ENCODE measurements at places on chromosomes 3 and 15.

DNA sequence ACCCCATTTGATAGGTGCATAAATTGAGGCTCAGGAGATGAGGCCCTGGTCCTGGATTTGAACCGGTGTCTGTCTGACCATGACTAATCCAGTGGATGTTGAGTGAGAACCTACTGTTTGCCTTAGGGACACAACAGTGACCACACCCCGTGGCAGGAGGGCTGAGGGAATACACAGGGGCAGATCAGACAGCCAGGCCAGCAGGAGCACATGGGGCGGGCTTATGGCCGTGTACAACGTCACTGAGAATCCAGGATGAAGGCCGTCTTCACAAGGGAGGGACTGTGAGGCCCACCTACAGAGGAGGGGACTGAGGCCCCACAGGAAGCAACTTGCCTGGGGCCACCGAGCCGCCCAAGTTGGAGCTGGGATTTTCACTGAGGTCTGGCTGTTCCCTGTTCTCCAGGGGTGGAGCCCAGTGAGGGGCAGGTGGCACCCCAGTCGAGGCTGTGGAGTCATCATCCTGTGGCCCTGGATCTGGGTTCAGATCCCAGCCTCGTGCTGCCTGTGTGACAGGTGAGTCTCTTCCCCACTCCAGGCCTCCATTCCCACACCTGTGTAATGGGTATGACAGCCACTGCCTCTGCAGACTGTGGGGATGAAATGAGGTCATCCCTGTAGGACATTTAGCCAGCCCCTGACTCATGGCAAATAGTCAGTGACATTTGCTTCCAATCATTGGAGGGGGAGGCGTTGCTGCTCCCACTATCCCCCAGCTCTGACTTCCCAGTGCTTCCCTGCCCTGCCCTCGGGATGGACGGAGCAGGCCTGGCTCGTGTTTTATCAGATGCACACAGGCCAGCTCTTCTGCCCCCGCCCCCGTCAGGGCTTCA is 6.3 kb upstream of the PLXND1 start:
- peak; percentile 18 for DNase-seq

GRCh38 chr15:31433091-31433490 is 106.5 kb downstream of the KLF13 start:
- no peak for DNase-seq

DNA sequence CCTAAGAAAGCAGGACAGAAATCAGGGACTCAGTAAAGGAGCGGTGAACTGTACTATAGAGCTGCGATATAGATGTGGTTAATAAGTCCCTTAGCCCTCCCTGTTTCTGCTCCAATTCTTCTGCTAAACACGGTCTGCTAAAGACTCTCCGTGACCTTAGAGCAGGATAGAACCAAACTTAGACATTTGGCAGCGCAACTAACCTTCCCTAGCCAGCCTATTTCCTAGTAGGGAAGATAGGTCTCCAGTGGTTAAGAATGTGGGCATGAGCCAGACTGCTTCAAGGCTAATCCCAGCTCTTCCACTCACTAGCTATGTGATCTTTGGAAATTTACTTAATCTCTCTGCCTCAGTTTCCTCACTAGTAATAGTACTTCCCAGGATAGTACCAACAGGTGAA is 193.6 kb upstream of the IL12A start:
- DNase-seq = no peak

DNA sequence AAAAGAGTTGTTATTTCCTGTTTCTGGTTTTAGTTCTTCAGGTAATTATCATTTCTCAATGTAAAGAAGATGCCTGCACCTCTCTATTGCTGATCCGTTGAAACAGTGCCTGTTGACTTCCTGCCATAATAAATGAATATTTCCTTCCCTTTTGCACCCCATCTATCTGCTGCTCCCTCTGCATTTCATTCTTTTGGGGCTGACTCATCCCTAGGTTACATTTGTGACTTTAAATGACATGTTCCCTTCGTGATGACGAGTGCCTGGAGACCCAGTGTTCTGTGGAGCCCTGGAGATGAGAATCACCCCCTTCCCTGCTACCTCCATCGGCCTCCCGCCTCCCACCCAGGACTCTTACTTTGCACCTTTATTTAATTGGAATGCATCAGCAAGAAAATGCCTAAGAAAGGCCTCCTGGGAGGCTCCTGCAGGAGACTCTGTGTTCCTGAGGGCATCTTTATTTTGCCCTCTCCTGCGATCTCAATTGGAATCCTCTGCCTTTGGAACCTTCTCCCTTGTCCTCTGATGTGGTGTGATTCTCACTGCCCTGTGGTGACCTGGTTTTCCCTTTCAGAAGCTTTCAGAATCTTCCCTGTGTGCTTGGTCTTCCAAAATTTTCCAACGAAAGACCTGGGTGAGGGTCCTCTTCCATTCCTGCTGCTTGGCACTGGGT is 13.7 kb downstream of the LRRK1 start:
- no peak for DNase-seq

- DNase-seq = peak; percentile 79
Measured at GRCh38 chr15:68054628-68055223, 611 bp downstream of the PIAS1 start.

DNA sequence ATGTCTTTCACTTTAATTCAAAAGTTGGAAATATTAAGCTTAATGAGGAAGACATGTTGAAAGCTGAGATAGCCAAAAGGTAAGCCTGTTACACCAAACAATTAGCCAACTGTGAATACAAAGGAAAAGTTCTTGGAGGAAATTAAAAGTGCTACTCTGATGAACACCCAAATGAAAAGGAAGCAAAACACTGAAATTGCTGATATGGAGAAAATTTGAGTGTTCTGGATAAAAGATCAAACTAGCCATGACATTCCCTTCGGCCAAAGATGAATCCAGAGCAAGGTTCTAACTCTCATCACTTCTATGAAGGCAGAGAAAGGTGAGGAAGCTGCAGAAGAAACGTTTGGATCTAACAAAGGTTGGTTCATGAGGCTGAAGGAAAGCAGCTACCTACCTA is 280.8 kb upstream of the BCHE start:
- no peak for DNase-seq

- DNase-seq = no peak
Measured at GRCh38 chr15:88992216-88992615, 79.0 kb upstream of the MFGE8 start.

GRCh38 chr15:28106294-28107110 is 7.4 kb upstream of the OCA2 start:
- no peak for DNase-seq

DNA sequence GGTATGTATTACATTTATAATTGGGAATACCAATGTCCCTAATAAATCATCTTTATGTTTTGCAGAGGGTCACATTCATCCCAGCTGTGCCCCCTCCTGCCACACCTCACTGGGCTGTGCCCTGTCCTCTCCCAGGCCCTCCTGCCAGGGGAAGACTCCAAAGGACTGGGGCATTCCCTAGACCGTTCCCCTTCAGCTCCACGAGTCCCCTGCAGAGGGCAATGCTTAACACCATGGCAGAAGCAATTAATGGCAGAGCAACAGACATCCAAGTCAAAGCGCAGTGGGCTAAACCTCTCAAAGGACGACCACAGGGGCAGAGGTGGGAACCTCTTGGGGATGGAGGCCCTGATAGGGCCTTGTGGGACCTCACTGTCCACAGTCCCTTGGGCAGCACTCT is 71.3 kb upstream of the SEC13 start:
- DNase-seq = no peak

DNA sequence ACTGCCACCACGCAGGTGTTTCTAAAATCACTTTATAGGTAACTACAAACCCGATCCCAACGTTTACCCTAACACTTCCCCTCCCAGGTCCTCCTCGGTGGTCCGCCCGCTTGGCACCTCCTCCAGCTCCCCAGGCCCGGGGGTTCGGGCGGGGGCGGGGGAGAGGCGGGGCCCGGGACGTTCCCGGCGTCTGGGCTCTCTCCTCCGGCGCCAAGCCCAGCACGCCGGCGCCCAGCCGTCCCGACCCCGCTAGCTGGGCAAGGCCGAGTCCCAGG is 562 bp downstream of the CGGBP1 start:
- DNase-seq = no peak

GRCh38 chr15:45674677-45675076 is 39.8 kb downstream of the SQOR start:
- DNase-seq = no peak

GRCh38 chr3:192130534-192131132 is 596.7 kb downstream of the FGF12 start:
- peak; percentile 16 for DNase-seq

- DNase-seq = no peak
Measured at GRCh38 chr15:38888701-38889221, 324.1 kb upstream of the RASGRP1 start.

GRCh38 chr3:159150180-159150579 is 348.3 kb downstream of the MFSD1 start:
- DNase-seq = no peak

- DNase-seq = peak; percentile 16
Measured at GRCh38 chr3:52014613-52015012, 18.9 kb upstream of the RPL29 start.

DNA sequence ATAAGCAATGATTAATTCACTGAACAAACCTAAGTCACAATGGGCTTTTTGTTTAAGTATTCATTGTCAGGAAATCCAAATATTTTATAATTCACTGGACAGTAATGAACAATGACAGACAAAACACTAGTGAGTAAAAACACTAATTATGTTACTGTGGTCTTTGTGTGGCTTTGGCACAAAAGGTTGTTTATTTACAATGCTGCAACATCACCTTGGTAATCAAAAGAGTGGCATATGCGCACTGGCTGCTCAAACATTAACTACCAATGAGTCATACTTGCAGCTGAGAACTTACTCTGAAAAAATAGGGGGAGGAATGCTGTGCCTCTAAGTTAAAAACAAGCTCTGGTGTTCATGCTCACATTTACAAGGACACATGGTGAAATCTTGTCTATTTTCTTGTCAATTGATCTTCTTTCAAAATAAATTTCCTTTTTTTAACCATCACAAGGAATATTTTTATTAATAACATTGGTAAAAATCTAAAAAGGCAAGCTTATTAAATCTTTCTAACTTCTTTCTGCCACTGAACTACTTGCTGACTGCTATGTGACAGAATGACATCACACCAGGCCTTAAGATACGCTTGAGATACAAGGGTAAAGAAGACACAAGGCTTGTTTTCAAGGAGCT is 85.2 kb upstream of the PPIB start:
- no peak for DNase-seq

DNA sequence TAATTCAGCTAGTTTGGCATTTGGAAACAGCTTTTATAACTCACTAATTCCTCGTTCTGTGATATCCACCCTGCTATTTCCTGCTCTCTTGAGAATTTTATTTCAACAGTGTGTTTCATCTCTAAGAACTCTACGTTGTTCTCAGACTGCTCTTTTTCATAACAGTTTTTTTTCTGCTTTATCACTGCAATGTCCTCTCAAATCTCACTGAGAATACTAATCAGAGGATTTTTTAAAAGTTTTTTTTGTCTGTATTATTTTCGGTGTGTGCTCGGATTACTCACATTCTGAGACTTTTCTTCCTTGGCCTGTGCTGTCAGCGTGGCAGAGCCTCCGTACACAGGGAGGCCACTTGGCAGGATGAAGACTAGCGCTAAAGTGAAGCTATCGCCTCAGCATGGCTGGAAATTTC is 59.4 kb upstream of the NEO1 start:
- no peak for DNase-seq

DNA sequence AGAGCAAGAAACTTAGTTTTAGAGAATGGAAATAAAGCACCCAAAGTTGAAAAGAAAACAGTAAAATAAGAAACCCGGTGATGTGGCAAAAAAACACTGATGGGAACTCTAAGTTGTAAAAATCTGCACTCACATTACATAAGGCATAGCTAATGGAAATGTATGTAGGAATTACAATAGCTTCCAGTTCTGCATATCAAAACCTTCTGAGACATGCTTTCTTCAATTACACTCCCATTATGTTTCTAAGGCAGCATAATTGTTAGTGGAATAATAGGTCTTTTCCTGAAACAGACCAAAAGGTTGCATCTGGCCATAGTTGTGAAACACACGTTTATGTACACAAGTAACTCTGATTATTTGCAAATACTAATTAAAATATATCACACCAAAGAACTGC is 41.4 kb downstream of the SLC30A4 start:
- DNase-seq = no peak

- DNase-seq = no peak
Measured at GRCh38 chr3:10404377-10404776, 83.5 kb upstream of the SEC13 start.

GRCh38 chr3:150763122-150763840 is at the start of gene SIAH2:
SIAH2 (minus strand) TSS chr3:150763169; CDS start chr3:150762849, 320 bp downstream.
- peak; percentile 95 for DNase-seq

GRCh38 chr3:45223889-45224727 is 2.0 kb downstream of the TMEM158 start:
- no peak for DNase-seq

- no peak for DNase-seq
Measured at GRCh38 chr15:66180531-66181097, 72.9 kb downstream of the MEGF11 start.

DNA sequence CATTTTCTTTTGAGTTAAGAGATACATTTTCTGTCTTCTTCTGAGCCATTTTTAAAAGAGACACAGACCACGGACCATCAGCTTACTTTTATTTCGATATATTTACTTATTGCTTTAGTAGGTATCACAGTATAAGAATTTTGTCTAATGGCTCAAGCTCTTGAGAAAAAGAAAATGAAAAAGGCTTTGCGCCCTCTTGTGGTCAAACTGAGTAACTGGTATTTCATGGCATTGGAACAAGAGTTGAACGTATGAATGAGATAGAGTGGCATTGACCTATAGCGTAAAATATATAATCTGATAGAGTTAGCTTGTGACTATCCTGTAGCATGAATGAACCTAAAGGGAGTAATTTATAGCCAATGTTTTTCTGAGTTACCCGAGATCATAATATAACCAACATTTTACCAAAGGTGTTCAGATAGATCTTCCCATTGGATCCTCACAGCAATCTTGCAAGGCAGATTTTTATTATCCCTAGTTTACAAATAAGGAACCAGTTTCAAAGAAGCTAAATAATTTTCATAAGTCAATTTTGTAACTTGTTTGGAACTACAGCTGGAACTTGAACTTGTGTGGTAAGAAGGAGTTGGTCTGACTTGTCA is 154.6 kb downstream of the POLR2M start:
- no peak for DNase-seq

DNA sequence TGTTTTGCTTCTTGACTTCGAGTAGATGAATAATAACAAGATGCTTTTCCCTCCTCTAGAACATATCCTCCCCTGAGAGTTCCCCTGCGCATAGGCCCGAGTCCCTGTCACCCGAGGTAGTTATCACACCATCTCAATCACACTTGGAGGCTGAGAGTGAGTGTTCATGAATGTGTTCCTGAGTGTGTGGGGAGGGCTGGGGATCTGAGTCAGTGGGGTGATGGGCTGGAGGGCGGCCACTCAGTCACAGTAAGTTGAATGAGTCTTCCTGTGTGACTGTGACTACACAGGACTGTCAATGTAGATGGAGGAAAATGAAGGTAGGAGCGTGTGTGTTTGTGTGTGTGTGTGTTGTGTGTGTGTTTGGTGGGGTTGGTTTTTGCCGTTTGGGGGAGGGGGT is 71.0 kb downstream of the SETD5 start:
- no peak for DNase-seq

DNA sequence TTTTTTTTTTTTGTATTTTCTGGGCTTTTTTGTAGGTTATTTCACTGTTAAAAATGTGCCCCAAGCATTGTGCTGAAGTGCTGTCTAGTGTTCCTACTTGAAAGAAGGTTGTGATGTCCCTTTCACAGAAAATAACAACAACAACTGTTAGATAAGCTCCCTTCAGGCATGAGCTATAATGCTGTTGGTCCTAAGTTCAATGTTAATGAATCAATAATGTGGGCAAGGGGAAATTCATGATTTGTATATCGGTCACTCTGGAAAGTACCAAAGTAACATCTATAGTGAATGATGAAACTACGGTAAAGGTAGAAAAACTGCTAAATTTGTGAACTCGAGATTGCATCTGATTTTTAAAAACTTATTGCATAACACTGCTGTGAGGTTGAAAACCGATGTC is 539.4 kb downstream of the CADM2 start:
- DNase-seq = no peak
